ENCODE measurements at places on chromosomes 3 and 15.

DNA sequence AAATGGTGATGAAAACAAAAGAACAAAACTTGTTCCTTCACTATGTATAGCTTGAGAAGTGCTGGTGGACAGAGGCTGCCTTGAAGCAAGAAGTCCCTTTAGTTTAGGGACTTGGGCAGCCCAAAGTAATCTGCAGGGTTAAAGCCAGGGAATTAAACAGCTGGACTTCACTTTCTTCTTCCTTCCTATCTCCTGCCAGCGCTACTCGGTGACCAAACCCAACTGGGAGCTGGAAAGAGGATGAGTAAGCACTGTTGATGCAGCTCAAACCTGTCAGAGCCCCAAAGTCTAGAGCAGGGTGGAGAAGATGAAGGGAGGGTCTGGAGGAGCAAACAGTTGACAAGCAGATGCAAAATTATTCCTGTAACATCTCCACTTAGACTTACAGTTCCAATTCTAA, 73.1 kb upstream of the FBN1 start:
- peak; percentile 44 for DNase-seq

- no peak for DNase-seq
These were observed 9.0 kb upstream of the RHO start for GRCh38 chr3:129519449-129519848.

GRCh38 chr3:3589715-3590130, 209.5 kb upstream of the LRRN1 start:
- no peak for DNase-seq

DNA sequence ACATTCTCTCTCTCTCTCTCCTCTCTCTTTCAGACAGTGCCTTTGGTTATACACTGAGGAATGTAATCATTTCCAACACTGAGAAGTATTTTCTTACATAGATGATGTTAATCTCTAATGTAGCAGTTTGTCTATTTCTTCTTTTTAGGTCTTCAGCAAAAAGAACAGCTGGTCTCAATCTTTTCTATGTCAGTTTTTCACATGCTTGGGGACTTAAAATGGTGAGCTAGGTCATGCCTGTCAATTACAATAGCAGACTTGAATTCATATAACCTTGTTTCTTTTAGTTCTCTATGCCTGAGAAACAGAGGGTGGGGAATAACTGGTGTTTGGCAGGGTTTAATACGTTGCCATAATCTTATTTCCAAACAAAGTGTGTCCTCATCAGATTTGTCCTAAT, 786.2 kb downstream of the SQOR start:
- no peak for DNase-seq

GRCh38 chr3:197031315-197032285, 2.0 kb upstream of the MELTF start:
- DNase-seq = peak; percentile 89

- DNase-seq = no peak
These were observed 33.8 kb downstream of the MSL2 start for GRCh38 chr3:136162322-136162721.

DNA sequence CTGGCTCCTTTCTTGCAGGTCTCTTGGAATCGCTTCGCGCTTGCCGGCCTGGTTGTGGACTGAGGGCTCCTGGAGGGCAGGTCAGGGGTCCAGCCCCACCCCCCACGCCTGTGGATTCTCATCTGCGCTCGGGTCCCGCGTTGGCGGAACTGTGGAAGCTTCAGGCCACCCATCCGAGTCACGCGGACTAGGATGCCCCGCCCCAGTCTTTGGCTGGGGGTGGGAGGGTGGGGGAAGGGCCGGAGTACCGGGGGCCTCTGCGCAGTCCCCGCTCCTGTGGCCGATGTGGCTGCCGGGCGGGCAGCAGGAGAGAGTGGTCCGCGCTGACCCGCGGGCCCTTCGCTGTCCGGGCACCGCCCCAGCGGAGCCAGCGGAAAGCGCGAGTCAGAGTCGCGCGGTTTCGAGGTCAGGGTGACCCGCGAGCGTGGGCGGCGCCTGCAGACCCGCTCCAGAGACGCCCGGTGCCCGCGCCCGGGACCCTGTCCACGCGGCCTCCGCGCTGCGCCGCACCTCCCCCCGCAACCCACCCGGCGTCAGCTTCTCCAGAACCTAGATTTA, 114.2 kb downstream of the KLF13 start:
- peak; percentile 62 for DNase-seq

DNA sequence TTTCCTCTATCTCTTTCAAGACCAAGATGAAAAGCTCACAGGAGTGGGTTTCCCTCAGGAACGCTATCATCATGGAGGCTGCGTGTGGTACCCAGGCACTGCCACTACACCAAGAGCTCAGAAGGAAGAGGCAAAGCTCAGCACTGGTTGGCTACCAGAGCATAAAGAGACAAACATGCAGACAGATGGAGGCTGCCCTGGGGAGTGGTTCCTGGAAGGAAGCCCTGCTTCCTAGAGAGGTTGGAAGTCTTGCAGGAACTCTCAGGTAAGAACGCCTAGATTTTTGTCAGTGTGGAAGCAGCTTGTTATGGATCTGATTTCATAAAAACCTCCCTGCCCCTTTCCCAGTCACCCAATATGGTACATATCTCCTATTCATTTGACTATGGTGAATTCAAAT, 49.9 kb upstream of the ADCY5 start:
- no peak for DNase-seq

- peak; percentile 64 for DNase-seq
These were observed 234.8 kb upstream of the WNT5A start for GRCh38 chr3:55721716-55722484.

DNA sequence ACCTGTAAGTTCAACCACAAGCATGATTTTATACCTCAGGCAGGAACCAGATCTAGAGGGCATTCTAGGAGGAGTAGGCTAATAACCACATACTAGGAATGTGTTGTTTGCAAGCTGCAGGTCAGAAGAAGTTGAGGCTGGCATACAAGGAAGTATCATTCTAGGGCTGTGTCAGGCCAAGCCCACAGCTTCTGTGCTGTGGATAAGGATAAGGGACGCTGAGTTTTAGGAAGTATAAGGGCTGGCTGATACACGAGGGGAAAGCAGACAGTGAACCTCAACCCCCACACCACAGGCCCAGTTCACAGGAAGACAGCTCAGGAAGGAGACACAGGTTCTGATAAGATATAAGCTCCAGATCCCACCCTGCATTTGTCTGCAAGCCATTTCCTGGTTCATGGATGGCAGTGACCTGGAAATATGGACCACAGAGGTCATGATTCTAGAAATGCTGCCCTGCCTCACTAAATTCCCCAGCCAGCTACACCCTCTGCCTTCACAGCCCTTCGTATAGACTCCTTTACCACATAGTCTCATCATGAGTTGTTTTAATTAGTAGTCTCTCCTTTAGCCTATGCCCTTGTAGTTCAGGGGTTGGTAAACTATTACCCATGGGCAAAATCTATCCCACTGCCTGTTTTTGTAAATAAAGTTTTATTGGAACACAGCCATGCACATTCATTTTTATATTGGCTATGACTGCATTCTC, 260.7 kb downstream of the OPA1 start:
- no peak for DNase-seq

DNA sequence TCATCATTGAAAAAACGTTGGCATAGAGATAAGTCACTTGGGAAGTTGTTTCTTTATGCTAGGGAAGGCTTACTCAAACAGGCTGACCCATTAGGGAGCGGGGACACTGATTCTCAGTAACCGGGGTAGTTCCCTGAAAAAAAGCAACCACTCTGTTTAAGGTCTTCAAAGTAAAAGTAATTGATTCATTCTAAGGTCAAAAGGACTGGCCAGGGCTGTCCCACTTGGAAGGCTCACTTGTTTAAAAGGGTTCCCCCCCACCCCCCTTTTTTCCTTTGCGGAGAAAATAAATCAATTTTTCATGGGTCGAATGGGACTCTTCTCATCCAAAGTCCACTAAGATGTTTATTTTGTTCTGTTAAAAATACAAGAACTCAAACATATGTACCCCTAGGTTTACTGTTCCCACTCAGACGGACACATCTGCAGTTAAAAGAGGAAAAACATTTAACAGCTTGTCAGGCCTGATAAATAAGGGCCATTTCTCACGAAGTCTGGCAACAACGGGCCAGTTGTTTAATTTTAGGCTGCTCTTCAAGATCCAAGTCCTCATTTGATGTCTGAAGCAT, 53.0 kb downstream of the ARHGEF3 start:
- DNase-seq = no peak
